ENCODE measurements at places on chromosomes 5 and 9. TPM values are rescaled to one million over a fixed set of nuclear protein-coding genes. Genes with fewer than 3 reads are reported as not detected.

Gene SLC36A2
- total RNA-seq = 22.9 TPM

DNA sequence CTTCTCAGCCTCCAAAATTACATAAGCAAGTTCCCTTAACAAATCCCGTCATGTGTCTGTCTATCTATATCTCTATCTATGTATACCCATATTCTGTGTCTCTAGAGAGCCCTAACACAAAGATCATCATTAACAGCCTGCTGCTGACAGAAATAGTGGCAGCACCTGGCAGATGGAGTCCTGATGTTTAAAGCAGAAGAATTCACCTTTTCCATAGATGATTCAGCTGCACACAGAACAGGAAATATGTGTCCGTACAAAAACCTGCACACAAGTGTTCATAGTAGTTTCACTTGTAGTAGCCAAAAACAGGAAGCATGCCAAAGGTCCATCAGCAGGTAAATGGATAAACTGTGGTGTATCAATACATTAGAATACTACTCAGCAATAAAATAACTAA, 45.0 kb upstream of the ACO1 start:
- no peak for DNase-seq

DNA sequence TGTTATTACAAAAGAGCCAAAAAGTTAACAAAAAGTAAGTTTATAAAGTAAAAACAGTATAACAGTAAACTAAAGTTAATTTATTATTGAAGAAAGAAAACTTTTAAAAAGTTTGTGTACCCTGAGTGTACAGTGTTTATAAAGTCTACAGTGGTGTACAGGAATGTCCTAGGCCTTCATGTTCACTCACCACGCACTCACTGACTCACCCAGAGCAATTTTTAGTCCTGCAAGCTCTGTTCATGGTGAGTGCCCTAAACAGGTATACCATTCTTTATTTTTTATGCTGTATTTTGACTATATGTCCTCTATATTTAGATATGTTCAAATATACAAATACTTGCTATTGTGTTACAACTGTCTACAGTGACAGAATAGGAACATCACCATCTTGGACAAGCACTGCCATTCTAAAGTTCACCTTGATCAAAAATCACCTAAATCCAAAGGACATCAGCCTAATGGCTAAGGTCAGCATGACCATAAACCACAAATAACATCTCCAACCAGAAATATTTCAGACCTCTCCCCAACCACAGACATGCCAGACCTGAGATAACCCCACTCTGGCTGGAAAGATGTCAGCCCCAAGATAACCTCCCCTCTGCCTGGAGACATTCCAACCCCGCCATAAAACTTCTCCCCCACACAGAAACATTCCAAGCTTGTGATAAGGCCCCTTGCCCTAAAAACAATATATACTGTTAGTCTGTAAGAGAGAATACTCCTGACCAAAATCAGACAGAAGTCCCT, 56.1 kb downstream of the AGXT2 start:
- DNase-seq = no peak

DNA sequence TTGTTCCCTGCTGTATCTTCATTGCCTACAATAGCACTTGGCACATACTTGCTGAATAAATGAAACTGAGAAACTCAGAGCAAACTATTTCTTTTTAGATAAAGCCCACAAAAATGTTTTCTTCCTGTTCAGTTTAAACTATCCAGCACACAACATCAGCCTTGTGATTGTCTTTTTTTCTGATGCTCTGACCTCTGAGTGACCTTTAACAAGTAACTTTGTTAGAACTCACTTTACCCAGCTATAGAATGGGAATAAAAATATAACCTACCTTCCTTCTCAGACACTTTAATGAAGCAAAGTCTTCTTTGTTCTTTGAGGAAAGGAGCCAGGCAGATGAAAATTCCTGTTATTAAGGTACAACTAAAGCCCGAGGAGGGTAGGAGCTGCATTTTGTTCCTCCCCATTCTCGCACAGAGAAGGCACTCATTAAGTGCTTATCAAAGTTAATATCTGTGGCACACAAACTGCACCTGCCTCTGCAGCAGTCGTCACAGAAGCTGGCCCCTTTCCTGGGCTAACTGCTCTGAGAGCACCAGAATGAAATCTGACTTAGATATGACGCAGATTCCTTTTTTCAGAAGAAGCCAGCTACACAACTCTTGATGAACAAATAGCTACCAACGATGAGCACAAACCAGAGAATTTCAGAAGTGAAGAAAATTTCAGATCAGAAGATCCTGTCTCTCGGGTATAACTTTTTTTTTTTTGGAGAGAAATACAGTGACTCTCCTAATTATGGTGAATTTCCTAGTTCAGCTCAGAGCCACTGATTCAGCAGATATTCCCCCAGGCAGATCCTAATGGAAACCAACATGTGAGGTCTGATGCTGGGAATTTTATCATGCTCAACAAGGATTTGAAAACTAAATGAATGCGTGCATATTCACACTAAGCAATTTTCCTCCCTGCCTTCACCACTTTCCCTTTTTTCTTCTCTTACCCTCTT, 31.0 kb upstream of the NR3C1 start:
- DNase-seq = no peak

DNA sequence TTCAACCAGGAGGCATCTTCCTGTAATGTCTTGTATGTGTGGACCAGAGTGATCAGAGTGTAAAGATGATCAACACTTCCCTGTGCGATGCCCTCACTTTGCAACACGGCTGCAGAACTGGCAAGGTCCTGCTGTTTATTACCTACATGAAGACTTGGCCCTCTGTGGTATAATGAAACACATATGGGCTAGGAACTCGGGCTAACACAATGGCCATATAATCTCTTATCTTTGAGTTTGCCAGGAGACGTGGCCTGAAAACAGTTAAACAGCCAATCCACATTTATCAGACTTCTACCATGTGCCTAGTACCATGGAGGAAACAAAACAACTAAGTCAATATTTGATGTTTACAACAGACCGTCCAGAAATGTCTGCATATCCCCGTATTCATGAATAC, 145.5 kb downstream of the ZNF462 start:
- DNase-seq = no peak
